NCI-H748 treated with DMSO at 0.1 percent for 48 hours (cell line): ENCODE measurements at places on chromosomes 6 and 20.

GRCh38 chr20:50296450-50297375, 106.1 kb downstream of the CEBPB start:
- DNase-seq, result no peak

GRCh38 chr6:134315189-134315588, 2.7 kb downstream of the SGK1 start:
- DNase-seq, result no peak

- no peak for DNase-seq
Measured at GRCh38 chr20:6959900-6960312, 192.4 kb downstream of the BMP2 start.

- no peak for DNase-seq
Measured at GRCh38 chr6:68635706-68636513, 828 bp downstream of the ADGRB3 start.

DNA sequence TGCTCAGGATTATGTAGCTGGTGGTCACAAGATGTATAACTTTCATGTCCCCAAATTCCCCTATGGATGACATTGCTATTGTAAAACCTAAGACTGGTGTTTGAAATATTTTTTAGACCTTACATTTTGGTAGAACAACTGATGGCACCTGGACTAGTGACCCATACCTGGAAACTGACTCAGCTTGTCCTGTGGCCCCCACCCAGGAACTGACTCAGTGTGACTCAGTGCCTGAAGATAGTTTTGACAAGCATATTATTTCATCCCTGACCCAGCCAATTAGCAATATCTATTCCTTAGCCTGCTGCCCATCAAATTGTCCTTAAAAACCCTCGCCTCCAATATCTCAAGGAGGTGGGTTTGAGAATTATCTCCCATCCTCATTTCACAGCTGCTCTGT, 90.9 kb upstream of the GRIK2 start:
- no peak for DNase-seq

GRCh38 chr6:152723398-152723797, 25.7 kb downstream of the MYCT1 start:
- DNase-seq, result no peak

DNA sequence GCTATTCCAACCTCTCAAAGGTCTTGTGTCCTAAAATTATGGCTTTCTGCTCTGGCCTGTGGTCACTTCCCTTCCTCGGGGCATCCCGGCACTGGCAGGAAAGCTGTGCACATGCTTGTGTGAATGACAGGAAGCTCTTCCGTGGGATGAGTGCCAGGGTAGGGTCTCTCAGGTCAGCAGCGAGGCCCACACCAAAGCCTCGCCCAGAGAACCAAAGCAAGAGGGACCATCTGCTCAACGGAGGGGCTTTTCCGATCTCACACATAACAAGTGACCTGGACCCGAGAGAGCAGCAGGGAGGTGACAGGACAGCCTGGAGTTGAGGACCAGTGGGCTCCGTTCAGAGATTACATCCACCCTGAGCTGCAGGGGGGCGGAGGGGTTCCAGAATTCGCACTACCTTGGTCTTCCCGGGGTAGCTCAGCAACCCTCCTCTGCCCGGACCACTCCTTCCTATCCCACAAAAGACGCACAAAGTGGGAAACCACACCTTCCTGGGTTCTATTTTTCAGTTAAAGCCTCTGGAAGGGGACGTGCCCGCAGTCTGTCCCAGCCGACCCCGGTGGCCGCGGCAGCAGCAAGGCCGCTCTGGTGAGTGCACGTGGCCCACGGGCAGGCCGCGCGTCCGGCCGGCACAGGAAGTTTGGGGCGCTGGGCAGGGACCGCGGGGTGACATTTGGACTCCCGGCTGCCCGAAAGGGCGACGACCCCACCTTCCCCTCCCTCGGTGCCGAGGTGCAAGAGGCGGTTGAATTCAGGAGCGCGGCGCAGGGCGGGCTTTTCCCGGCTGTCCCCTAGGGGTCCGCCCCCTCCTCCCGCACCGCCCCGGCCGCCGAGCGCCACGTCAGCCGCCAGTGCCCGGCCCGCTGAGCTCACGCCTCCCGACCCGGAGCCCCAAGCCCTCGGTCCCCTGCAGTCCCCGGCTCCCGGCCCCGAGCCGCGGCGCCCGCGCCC, 988 bp downstream of the TXNDC5 start:
- no peak for DNase-seq
